RKO (cell line): ENCODE measurements at places on chromosomes 1 and 21.

DNA sequence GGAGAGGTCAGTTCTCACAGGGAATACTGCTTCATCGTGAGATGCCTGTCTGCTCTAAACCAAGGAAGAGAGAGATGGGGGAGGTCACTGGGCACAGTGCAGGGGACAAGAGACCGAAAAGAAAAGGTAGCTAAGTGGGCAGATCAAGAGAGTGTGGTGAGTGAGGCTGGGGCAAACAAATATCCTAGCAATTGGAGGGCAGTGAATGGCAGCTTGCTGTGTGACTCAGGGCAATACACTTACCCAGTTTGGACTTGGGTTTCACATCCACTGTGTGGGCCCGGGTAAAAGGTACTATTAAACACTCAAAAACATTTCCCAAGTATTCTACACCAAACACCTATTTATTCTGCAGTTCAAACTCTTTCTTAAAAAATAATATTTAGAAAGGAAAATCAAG, 10.2 kb downstream of the PLXNA2 start:
- no peak for DNase-seq

DNA sequence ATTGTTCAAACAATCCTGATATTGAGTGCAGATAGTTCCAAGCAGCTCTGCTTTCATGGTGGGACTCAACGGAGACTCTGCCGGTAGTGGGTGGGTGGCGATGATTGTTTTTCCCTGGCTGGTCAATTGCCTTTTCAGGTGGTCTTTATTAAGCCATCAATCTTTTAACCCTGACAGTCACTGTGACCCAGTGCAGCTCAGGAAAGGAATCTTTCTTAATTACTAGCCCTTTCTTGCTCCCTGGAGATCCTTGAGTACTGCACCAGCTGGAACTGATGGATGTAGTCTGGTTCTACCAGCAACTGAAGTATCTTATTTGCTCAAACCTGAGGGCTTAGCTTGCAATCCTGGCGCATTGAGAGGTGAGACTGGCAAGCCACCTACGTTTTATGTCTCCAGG, 196.4 kb downstream of the PLPP3 start:
- no peak for DNase-seq

- DNase-seq, result no peak
Measured at GRCh38 chr1:44705938-44706337, 25.0 kb downstream of the RNU5D-1 start.

DNA sequence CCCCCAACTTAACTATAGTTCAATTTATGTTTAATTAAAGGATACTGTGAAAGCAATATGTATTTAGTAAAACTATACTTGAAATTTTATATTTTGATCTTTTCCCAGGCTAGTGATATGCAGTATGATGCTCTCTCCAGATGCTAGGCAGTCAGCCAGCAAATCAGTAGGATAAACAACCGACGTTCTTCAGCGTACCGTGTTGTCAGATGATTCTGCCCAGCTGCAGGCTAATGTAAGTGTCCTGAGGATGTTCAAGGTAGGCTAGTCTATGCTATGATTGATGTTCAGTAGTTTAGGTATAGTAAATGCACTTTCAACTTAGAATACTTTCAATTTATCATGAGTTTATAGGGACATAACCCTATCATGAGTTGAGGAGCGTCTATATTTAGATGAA, 762.6 kb downstream of the MRPL39 start:
- DNase-seq, result no peak

DNA sequence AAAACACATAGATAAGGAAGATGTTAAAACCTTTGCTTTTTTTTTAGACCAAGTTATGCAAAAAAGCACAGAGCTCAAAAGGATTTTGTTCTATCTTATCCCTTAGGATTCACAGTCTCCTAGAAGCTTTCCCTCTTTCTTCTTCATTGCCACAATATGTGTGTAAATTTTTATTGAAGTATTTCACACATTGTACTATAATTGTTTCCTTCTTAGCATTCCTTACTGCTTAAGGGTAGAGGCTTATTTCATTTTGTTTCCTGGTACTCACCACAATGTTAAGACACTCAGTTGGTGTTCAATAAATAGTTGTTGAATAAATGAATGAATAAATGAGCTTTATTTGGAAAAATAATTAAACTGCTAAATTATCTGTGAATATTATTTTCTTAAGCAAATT, 29.9 kb upstream of the SLC19A2 start:
- DNase-seq, result no peak

DNA sequence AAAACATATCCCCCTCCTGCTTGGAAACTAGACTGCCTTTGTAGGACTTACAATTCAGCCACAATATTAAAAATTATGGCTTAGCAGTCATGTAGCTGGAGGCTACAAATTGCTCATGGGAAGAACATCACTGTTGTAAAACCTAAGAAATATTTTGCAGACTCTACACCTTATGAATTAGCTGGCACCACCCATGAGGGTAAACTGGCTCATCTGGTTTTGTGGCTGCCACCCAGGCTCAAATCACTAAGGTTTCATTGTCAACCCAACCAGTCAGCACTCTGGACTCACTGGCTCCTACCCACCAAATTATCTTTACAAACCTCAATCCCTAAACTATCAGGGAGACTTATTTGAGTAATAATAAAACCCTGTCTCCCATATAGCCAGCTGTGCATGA, 100.7 kb upstream of the OLFM3 start:
- no peak for DNase-seq

- DNase-seq, result no peak
Measured at GRCh38 chr1:55604749-55605148, 389.6 kb upstream of the USP24 start.

DNA sequence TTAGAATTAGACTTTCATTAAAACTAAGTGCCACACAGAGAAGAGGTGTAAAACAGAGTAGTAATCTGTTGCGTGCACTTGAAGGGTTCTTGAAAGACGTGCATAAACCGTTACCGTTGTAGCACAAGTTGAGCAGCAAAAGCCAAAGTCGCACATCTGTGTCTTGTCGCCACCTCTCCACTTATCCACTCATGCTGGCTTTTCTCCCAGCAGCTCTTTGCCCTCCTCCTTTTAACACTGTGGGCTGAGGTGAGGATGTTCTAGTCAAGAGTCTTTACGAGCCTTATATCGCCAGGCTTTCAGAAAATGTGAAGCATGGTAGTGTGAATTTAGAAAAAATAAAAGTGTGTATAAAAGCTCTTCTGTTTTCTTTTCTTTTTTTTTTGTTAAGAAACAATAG, 48.0 kb downstream of the NR5A2 start:
- no peak for DNase-seq

DNA sequence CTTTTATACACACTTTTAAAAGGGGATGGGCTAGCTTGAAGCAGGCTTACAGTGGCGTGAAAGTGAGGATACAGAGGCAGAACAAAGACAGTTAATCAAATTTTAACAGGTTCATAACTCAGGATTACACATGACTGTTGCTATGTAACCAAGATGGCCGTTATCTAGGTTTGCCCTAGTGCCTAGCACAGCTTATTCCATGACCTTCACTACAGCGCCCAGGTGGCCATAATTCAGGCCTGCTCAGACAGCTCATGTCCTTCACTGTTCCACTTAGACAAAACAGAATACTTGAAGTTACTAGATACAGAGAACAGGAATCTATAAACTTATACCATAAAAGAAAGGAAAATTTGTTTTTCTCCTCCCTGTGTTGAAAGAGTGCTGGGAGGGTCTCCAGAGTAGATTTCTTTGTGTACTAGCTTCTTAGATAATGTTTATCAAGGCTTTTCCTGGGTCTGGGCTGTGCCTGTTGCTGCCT, 6.2 kb upstream of the SPRR2F start:
- no peak for DNase-seq

DNA sequence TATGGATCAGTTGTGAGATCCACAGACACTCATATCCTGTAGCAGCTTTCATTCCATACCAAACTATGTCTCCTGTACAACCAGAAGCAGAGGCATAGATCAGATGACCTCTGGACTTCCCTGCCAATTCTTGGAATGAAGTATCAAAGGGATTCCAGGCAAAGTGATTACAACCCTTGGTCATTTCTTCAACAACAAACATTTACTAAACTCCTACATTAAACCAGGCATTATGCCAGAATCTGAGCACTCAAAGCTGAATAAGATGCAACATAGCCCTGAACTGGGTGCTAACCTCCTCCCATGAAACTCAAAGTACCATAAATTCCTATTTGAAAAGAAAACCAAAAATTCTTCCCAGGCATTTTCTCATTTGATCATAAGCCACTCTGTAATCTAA, 121.2 kb upstream of the SGIP1 start:
- DNase-seq, result no peak

GRCh38 chr1:206133751-206134415, 16.7 kb upstream of the AVPR1B start:
- no peak for DNase-seq

DNA sequence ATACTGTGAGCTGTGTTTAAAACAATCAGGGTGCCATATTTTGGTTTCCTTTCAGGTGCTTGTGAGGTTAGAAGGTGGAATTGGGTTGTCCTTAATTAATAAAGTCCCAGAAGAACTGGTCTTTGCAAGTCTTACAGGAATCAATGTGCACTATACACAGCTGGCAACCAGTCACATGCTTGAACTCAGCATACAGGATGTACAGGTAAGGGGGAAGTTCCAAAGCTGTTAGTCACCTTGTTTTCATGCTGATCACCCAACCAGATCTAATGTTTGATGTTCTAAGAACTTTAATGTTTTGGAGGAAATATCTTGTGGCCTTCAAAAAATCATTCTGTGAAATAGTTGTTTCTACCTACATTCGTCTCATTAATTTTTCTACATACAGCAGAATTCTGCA, 156.3 kb downstream of the VPS13D start:
- no peak for DNase-seq

GRCh38 chr1:167837326-167837725, 76.6 kb downstream of the ADCY10 start:
- no peak for DNase-seq

DNA sequence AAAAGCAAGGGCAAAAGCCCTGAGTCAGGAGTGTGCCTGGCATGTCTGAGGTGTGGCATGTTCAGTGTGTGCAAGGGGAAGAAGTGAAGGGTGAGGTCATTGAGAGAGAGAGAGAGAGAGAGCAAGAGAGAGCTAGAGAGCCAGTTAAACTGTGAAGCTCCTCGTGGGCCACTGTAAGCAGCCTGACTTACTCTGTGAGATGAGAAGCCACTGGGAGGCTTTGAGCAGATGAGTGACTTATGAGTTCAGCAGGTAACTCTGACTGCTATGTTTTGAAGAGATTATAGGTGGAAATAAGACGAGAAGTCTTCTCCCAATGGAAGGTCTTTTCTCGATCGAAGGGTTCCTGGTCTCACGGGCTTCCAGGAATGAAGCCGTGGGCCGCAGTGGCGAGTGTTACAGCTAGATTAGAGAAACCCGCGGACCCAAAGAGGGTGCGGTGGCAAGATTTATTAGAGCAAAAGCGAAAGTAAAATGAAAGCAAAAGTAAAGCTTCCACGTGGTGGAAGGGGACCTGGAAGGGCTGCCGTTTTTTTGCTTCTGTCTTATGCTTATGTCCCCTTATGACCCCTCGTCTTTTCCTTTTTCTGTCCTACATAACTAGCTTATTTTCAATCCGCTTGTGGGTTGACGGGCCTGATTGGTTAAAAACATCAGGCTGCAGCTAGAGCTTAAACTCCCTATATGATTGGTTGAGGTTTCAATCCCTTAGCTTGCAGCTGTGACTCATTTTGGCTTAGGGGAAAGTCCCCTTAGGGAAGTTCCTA, 323.1 kb upstream of the FAM78B start:
- DNase-seq, result peak; percentile 93

- no peak for DNase-seq
Measured at GRCh38 chr1:243462929-243463697, 207.3 kb downstream of the SDCCAG8 start.

- no peak for DNase-seq
Measured at GRCh38 chr1:89352421-89352820, 11.4 kb upstream of the GBP6 start.

GRCh38 chr1:31580513-31580870, 4.2 kb downstream of the TINAGL1 start:
- no peak for DNase-seq

GRCh38 chr1:104440011-104440410, 690.3 kb downstream of the AMY1C start:
- no peak for DNase-seq

- DNase-seq, result no peak
Measured at GRCh38 chr21:28427394-28428022, 565.2 kb downstream of the LTN1 start.

DNA sequence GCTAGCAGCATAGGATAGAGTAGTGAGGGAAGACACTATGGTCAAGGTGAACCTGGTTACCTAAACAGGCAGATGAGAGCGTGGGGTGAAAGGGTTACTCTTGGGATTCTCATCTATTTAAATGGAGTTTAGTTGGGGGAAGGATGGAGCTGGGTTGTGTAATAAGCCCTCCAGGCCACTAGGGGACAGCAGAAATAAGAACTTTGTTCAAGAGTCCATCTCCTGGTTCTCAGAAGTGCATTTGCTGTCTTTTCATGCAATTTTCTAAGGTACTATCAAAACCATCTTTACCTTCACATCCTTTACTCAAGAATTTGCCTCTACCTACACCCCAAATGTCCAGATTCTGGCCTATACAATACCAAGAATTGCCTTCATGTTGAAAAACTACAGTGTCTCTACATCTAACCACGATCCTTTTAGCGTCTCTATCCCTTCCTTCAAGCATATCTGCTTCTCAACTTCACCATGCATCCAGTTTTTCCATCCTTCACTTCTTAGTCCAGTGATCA, 28.0 kb downstream of the SLAMF1 start:
- peak; percentile 28 for DNase-seq

DNA sequence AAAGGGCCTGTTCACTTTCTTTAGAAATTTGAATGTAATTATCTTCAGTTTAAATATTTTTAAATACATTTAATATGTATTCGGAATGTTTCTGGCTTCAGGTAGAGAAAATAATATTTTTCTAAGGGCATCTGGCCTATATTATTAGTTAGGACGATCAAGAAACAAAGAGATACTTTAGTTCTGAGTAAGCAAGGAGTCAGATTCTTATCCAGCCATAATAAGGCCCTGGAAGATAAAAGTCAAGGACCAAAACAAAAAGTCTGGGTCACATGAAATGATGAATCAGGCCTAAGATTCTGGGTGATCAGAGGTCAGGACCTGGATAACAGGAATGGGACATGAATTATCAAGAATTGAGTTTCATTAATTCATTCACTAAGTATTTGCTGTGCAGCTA, 6.3 kb downstream of the PHC2 start:
- DNase-seq, result peak; percentile 98

DNA sequence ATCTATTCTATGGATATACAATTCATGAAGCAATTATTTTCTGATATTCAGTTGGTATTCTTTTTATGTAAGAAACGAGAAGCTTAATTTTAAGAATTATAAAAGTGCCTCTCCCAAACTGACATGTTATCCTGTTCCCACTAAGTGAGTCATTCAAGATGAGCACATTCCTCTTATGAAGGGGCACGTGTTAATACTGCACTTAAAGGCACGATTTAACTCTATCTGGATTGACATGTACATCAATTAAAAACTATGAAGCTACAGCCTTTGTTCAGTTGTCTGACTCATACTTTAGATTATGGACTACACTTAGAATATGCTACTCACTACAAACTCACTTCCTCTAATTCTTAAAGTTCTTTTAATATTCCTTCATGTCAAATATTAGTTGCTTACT, 111.6 kb downstream of the CYYR1 start:
- DNase-seq, result no peak
